Activated CD8-positive, alpha-beta memory T cell treated with anti-CD3 and anti-CD28 coated beads for 48 hours (primary cell): ENCODE measurements at places on chromosomes 12 and 14.

DNA sequence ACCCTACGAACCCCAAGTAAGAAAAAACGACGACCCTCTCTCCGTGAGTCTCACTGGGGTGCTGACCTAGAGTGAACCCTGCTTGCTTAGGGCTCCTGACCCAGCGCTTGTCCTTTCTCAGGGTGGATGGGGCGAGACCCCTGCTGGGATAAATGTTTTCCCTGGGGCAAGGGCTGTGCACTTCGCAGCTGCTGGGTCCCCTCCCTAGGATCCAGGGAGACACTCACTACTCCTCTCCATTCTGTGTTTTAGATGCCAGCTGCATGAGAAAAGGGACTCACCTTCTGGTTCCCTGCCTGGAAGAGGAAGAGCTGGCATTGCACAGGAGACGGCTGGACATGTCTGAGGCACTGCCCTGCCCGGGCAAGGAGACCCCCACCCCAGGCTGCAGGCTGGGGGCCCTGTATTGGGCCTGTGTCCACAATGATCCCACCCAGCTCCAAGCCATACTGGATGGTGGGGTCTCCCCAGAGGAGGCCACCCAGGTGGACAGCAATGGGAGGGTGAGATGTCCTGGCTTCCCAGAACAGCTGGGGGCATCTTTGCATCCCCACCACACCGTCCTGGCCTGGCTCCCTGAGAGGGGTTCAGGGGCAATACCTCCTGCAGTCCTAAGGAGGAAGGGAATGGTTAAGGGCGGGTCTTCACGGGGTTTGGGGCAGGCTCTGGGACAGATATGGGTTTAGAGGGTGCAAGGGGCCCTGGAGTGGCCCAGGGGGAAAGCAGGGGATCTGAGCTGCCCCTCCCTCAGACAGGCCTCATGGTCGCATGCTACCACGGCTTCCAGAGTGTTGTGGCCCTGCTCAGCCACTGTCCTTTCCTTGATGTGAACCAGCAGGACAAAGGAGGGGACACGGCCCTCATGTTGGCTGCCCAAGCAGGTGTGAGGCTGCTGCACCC, 663 bp downstream of the ANKRD33 start:
- no peak for DNase-seq

- no peak for DNase-seq
Observed at GRCh38 chr12:4114986-4115385, 158.6 kb upstream of the CCND2 start.

DNA sequence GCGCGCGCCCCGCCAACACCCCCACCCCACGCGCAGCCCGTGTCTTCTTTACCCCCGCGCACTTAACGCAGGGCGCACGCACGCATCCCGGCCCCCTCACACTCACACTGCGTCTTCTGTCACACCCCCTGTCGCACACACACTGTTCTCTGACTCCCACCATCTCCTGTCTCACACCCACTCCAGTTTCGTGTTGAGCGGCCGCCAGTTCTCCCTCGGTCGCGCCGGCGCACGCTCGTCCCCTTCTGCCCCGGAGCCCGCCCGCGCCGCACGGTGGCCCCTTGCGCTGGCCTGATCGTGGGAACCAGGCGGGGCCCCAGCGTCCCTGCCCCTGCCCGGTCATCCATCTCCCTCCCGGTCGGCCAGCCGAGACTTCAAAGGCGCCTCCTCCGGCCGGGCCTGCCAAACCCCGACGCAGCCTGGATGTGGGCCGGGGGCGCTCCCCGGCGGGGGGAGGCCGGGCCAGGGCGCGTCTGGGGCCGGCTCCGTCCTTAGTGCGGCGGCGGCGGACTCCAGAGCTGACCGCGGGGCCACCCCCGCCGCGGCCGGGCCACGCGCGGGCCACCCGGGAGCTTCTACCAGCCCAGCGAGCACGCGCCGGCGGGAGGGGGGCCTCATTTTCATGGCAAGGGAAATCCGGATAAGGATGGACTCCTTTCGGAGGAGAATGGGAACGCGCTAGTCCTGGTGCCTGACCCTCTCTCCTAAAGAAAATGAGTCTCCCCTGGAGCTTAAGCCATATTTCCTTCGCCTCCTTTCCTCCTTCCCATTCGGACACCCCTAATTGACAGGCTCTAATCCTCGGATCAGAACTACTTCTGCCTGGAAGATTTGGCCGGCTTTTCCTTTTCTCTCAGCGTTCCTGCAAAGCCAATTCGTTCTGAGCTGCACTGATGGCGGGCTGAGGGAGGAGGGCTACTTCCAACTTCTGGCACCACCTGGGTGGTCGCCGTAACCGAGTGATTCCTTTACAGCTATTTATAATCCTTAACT, 82.0 kb upstream of the HMGA2 start:
- DNase-seq: no peak

GRCh38 chr12:27952510-27952909, 20.0 kb downstream of the PTHLH start:
- no peak for DNase-seq

GRCh38 chr14:55354500-55354899, 57.1 kb downstream of the ATG14 start:
- no peak for DNase-seq

DNA sequence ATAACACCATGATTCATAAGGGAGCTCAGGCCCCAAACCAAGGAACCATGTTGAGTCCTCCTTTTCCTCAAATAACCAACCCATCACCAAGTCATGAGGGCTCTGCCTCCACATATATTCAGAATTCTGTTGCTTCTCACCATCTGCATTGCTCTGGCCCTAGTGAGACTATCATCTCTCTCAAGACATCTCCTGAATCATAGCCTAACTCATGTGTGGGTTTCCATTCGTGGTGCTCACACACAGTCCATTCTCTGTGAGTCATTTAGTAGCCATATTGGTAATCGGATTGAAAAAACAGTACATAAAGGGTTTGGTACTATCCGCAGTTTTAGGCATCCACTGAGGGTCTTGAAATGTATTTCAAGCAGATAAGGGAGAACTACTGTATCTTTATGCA, 5.1 kb upstream of the SLC38A2 start:
- no peak for DNase-seq

DNA sequence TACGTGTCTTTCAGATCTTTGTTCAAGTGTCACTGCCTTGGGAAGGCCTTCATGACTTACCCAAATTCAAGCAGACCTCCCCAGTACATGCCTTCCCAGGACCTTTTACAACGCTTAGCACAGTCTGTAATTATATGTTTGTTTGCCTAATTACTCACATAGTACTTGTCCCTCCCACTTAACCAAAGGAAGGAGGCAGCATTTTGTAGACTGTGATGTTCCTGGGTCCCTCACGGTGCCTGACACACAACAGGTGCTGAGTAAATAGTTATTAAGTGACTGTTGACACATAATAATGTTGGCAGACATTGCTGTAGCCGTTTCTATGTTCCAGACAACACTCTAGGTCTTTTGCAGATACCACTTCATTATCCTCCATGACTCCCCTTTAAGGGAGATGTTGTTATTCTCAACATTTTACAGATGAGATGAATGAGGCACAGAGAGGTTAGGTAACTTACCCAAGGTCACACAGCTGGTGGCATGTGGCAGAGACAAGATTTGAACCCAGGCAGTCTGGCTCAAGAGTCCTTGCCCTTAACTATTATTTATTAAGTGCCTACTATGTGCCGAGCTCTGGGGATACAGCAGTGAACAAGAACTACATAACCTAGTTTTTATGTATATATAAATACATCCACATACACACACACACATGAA, 130.7 kb downstream of the PHETA1 start:
- DNase-seq: no peak

DNA sequence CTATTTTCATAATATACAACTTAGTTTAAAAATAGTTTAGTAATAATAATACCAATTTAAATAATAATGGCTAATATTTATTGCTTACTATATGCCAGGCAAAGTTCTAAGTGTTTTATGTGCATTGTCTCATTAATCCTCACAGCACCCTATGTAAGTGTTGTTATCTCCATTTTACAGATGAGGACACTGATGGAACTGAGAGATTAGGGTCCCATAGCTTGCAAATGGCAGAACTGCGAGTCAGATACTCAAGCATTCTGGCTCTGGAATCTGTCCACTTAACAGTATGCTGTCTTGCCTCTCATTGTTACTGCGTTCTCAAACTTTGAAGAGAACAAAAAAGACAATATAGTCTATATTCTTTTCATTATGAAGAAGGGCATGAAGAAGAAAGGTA, 19.0 kb downstream of the AP5M1 start:
- no peak for DNase-seq

GRCh38 chr14:67514650-67515385, 18.3 kb upstream of the PLEKHH1 start:
- DNase-seq: no peak

- DNase-seq: no peak
Observed at GRCh38 chr12:115354007-115354890, 670.3 kb upstream of the TBX3 start.
